T-helper 22 cell (primary cell): ENCODE measurements at places on chromosomes 7 and 10.

GRCh38 chr7:32879460-32879859, 12.1 kb downstream of the KBTBD2 start:
- DNase-seq = no peak

- DNase-seq = no peak
These were observed 1186.5 kb upstream of the AUTS2 start for GRCh38 chr7:68411742-68412141.

- DNase-seq = no peak
These were observed 15.7 kb downstream of the PKD1L1 start for GRCh38 chr7:47932466-47933037.

GRCh38 chr7:86328801-86329433, 314.8 kb upstream of the GRM3 start:
- no peak for DNase-seq

DNA sequence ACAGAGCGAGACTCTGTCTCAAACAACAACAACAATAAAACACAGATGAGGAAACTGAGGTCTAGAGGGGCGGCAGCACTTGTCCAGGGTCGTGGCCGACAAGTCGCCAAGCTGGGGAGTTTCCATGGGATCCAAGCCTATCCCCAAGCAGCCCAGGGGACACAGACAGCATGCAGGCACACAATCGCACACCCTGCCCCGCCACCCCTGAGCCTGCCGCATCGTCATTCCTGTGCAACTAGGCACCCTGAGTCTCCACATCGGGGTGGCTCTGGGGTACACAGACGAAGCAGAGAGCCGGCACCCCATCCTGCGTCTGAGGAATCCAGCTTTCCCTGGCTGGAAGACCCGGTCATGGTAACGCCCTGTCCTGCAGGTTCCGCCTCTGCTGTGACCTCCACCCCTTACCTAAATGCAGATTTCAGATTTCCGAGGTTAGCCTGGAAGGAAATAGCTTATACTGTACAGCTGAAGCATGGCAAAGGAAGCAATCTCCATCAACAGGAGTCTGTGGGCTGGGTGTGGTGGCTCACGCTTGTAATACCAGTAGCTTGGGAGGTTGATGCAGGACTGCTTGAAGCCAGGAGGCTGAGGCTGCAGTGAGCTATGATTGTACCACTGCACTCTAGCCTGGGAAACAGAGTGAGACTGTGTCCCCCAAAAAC, 136.1 kb upstream of the TNRC18 start:
- no peak for DNase-seq

DNA sequence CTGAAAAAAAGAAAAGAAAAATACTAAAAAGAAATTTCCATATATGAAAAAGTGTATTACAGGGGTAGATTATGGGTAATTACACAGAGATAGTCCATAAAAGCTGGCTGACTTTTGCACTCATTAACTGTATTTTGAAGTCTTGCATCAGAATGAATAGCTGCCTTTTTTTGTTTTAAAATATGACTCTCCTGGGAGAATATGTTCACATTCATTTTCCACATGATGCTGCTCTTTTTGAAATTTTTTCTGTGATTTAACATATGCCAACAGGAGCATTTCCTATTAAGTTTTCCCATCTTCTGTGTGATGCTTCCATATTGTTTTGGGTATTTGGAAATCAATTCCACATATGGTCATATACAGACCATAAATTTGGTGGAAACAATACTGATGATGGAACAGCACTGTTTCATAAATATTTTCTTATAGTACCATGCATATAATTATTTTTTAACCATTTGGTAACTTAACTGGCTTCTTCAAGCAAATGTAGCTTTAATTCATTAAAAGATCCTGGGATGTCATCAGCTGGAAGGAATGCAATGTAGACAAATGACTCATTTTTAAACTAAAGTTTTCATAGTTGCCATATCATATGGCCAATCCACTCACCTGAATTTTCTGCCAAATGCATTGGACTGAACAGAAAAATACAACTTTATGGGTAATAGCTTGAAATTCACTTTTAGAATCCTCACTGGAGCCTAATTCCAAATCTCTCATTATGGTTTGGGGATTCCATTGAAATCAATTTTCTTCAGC, 313.9 kb upstream of the GLI3 start:
- no peak for DNase-seq

- no peak for DNase-seq
These were observed 562.7 kb downstream of the PTPRN2 start for GRCh38 chr7:158024881-158025280.

- no peak for DNase-seq
These were observed 645 bp downstream of the SLC26A4 start for GRCh38 chr7:107661081-107661864.

DNA sequence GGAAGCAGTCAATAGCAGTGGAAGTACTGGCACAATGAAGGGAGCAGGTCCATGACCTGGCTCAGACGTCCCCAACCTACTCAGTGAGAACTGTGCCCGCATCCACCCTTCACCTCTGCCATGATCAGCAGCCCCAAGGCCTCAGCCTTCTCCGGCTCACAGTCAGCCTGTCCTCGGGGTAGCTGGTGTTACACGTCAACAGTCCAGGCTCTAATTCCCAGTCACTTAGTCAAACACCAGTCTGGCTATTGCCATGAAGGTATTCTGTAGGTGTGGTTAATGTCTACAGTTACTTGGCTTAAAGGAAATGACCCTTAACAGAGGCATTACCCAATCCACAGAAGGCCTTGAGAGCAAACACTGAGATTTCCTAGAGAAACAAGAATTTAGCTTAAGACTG, 49.1 kb downstream of the GRB10 start:
- DNase-seq = no peak

- no peak for DNase-seq
These were observed 19.2 kb downstream of the ELFN1 start for GRCh38 chr7:1689311-1689710.

- no peak for DNase-seq
These were observed 334.7 kb downstream of the INHBA start for GRCh38 chr7:41367967-41368882.

DNA sequence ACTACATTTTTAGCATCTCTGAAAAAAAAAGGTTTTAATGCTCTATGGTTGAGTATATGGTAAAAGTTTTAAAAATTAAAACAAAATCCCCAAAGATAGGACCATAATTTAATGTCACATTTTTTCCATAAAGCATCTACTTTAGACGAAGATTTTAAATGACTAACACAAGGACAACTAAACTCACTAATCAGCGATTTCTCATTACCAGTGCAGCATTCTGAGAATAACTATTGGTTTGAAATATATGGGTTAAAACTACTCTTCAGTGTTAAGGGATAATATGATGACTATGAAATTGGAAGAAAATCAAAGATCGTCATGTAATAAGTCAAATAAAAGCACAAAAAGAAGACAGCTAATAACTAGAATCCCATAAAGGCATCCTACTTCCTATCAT, 118.4 kb downstream of the CNOT4 start:
- no peak for DNase-seq

GRCh38 chr10:46536781-46537180, 19.7 kb downstream of the GPRIN2 start:
- DNase-seq = no peak

DNA sequence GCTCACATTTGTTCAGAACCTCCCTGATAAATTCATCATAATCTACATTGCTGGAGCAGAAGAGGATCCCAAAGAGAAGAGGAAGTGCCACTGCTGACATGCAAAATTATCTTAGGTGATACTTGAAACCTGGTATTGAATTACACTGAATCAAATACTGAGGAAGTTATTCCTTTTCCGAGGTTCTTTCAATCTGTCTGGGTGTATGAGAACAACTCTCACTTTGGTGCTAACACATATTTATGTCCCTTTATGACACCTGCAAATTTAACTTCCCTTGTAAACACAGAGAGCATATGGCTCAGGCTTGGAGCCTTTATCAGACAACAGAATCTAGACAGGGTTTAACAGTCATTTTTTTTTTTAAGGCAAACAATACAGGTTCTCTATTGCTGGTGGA, 131.4 kb downstream of the SRPK2 start:
- no peak for DNase-seq

DNA sequence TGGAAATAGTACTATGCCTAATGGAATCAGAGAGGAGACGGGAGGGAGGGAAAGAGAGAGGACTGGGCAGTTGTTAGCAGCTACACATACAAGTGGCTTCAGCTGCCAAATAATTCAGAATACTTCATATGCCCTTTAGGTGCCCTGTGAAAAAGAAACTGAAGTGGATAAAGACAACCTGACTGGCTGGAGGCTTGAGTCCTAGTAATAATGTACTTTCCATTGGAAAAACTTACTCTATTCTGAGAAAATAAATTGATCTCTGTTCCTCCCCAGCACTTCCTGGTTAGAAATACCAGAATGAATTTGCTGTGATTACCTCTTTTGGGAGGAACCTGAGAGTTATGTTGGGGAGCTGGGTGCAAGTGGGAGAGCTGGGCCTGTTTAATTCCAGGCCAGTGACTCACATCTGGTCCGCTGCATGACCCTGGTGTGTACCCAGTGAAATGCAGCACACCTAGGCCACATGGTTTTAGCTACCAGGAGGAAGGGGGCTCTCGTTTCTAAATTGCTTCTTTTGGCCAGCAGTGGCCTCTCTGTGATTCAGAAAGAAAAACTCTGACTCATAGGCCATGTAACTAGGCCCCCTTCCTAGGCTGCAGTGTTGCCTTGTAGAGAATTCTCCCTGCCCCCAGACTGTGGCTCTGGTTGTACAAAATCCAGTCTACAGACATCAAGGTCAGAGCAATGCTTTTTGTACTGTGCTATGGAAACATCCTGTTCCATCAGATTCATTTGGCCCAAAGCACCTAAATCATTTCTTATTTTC, 6.5 kb downstream of the AGFG2 start:
- DNase-seq = peak; percentile 40

DNA sequence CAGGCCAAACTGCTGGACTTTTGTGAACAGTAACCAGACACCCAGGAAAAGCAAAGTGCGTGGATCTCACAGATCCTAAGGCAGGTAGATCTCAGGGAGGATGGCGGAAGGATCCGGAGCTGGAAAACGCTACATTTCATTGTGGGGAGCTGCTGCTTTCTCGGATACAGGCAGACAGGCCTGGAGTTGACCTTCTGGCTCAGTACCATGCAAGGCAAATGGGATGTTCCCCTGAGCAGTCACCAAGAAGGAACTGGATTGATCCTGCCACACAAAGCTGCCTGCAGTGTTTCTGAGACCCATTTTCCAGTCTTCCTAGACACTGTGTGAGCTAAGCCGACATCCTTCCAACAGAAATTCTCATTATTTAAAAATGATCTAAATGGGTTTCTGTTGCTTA, 65.5 kb downstream of the ZRANB1 start:
- DNase-seq = no peak

GRCh38 chr10:64219271-64220025, 698.2 kb downstream of the REEP3 start:
- no peak for DNase-seq

- no peak for DNase-seq
These were observed 37.0 kb downstream of the PPP2R2D start for GRCh38 chr10:131937836-131938235.

- DNase-seq = no peak
These were observed 386.1 kb upstream of the COBL start for GRCh38 chr7:51702673-51703072.
